ENCODE measurements at places on chromosomes 13 and 19.

DNA sequence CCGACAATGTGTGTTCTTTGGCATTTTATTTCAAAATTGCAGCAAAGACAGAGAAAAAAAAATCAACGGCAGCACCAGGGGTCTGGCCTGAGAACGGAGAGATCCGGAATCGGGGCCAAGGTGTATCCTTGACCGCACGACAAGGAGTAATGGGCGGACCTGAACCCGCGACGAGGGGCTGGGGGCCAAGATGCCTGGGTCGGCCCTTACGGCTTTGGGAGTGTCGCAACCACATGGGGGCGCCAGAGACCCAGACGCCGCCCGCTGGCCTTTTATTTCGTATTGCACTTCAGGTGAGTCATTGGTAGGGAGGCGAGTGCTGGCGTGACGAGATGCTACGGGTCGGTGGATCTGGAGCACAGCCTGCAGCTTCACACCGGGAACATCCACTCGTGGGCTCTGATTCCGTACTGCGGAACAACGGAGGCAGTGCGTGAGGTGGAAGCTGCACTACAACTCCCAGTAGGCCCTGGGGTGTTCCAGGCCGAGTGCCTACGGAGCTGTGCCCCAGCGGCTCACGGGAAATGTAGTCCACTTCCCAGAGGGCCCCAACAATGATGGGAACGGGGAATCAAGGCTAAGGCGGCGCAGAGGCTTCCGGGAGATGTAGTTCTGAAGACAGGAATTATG lies 15.7 kb downstream of the BCAT2 start:
- DNase-seq = no peak

DNA sequence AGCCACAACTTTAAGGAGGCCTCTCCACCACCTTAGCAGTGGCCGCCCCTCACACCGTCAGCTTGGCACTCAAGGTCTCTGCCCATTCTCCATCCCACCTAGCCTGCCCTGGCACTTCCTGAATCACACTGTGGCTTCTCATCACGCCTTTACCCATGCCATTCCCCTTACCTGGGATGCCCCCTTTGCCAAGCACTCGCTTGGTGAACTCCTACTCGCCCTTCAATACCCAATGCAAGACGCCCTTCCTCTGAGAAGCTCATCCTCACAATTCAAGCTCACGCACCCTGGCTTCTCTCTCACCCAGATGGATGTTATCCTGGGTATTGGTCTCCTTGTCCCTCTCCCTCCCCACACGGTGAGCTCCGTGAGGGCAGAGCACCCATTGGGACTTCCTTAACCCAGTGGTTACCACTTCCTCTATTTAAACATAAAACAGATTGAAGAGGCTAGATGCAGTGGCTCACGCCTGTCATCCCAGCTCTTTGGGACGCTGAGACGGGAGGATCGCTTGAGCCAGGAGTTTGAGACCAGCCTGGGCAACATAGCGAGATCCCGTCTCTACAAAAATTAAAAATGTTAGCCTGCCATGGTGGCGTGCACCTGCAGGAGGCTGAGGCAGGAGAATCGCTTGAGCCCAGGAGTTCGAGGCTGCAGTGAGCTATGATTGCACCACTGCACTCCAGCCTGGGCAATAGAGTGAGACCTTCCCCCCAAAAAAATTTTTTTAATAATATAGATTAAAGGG lies 12.6 kb upstream of the SHD start:
- DNase-seq = no peak

DNA sequence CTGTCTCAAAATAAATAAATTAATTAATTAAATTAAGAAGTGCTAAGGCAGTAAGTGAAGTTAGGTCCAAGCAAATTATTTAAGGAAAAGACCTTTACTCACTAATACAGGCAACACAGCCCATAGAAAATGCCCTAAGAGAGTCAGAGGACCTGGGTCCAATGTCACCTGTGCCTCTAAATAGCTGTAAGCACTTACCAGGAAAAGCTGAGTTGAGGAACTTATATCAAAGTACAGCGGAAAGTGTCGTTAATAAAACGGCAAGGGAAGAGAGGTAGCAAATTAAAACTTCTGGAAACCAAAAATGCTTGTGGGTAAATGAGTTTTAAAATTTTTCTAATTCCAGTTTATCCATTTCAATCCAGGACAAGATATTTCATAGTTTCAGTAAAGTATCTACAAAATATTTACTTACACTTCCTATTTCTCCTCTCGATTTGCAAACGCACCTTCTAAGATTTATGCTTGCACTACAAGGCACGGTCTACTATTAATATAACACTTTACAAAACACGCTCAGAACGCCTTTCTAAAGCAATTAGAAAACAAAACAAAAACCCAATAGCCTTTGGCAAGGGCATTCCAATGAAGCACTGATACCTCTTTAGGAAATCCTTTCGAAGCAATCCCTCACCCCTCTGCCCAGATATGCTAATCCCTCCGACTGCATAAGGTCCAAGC lies 963 bp downstream of the VPS36 start:
- no peak for DNase-seq

- no peak for DNase-seq
Observed at GRCh38 chr19:43662487-43662886, 7.5 kb downstream of the PLAUR start.

DNA sequence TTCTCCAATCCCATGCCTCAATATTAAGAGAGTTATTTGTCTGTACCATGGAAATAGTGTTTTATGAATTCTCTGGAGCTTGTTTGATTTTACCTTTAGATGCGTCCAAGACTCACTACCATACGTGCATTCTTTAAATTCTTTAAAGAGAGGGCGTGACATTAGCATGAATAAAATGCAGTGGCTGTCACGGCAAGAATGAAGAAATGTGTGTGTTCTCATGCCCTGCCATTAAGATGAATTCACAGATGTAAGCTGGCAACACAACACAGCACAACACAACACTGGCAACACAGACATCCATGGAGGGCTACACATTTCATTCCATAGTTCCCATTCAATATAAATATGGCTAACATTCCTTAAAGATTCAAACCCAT lies 213.4 kb downstream of the ENOX1 start:
- no peak for DNase-seq

DNA sequence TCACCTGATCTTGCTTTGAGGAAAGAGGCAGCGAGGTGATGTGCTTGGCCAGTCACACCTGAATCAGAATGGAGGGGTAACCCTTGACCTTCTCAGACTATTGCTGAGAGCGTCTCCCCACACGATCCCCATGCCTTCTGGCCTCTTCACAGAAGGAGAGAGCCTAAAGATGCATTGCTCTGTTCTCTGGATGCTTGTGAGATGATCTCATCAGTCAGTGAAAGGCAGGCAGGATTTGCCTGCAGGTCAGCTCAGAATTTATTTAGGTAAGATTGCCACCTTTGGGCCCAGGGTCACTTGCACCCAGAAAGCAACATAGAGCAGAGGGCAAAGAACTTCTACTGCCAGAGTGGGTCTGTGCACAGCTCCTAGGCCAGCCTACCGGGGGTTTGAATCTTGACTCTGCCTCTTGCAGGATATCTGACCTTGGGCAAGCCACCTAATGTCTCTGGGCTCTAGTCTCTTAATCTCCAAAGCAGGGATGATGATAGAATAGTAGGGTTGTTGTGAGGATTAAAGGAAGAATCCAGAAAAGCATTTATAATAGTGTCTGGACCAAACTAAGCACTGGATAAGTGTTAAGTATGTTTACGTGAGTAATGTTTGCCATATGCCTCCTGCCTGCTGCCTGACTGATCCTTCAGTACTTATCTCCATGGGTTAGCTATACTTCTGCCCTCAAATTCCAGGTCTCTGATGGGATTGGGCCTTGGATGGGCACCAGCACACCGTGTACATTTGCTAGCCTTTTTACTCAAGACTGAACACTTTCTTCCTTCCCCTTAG lies 8.4 kb upstream of the FLT1 start:
- no peak for DNase-seq

GRCh38 chr19:18126097-18126496 lies 26.9 kb upstream of the PIK3R2 start:
- DNase-seq = no peak

DNA sequence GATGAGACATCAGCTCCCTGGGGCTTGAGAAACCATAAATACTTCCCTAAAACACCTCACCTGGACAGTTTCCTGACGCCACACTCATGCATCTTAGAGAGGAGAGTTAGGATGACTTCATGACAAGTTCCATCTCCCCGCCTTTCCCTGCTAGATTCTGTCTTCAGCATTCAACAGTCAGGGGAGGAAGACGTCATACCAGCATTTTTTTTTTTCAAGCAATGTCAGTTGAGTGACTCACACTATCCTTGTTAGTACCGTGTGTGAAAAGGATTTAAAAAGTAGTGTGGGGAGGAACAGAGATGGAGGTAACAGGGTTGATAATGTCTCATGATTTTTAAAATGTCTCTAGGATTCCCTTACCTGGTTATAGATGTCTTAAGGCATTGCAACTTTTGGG lies at the start of gene OR7D2:
OR7D2 (plus strand) TSS at position 79 of the 400 bp plus-strand sequence. CDS start 6,803 bp downstream, outside the sequence.
- DNase-seq = no peak

- DNase-seq = no peak
Observed at GRCh38 chr13:20796791-20797508, 23.2 kb upstream of the EEF1AKMT1 start.

GRCh38 chr19:3827306-3827705 lies 41.1 kb upstream of the MATK start:
- DNase-seq = no peak

GRCh38 chr19:33613620-33614000 lies 8.1 kb upstream of the CHST8 start:
- no peak for DNase-seq

DNA sequence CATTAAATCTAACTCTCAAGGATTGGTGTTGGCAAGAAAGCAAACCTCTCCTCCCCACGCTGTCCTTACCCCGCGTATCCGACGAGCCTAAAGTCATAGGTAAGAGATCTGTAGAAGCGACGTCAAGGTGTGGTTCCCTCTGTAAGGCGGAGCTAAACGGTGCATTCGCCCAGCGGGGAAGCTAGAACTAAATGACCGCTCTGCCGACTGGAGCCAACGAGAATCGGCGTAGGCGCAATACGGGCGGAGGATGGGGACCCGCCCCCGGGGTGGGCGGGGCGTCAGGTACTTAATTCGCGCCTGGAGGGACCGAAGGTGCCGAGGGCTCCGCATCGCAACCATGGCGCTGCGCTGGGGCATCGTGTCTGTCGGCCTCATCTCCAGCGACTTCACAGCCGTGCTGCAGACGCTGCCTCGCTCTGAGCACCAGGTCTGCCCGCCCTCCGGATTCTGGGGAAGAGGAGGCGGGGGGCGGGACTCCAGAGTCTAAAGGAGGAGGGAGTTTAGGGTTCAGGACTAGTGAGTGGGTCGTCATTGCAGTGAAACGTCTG lies at the start of gene DHDH:
DHDH (plus strand) TSS at position 318 of the 551 bp plus-strand sequence; CDS start at position 341, 23 bp downstream.
- no peak for DNase-seq

- DNase-seq = no peak
Observed at GRCh38 chr13:94454906-94455305, 24.6 kb downstream of the DCT start.

DNA sequence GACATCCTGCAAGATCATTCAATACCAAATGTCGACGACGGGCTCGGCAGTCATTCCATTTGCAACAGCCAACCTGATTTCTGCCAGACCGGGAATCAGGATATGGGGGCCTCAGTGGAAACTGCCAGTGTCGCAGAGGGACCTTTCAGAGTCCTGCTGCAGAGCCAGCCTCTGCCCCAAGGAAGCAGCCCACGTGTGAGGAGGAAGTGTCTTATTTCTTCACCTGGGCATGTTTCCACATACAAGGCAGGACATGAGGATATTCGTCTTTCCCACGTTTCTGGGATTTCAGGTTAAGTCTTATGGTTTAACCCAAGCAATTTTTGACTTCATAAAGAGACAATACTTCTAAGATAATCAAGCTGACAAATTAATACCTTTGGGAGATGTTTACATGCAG lies 69.9 kb downstream of the ABCC4 start:
- DNase-seq = no peak

DNA sequence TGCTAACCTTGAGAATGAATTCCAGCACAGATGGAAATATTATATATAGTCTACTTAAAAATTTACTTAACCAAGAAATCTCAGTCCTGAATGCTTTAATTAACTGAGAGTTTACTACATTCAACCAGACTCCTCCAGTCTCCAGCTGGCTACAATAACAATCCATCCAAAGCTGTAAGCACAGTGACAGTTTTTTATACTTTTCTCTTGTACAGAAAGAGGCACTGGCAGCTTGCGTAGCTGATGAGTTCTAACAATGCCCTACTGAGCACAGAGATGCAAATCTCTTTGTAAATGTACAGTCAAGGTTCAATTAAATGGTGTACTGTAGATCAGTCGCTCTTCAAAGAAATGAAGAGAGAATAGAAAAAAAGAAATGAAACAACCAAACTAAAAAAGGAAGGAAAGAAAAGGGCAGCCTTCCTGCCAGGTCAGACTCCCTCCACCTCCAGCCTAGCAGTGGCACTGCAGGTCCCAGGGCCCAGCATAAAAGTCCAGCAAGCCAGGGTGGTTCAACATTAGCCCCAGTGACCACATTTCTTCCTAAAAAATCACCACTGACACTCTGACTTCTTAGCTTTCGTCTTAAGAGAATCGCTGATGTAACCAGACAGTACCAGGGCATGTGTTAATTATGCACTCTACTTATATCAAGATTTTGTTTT lies 88.4 kb downstream of the SACS start:
- no peak for DNase-seq

- peak; percentile 61 for DNase-seq
Observed at GRCh38 chr13:30039511-30039911, 189.1 kb upstream of the UBL3 start.

DNA sequence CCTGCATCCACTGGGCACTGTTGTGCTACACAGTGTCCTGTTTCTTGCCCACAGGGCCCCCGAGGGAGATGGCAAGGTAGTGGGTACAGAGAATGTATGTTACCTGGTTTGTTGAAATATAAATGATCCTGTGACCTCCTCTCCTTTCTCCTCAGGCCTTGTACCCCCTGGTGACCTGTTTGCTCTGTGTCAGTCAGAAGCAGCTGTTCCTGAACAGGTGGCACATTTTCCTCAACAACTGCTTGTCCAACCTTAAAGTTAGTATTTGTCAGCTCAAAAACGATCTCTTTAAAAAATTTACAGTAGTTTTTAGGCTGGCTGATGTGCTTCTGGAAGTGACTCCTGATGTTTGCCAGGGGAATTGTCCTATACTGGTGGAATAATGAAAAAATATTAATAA lies 105.1 kb downstream of the FRY start:
- DNase-seq = no peak

- DNase-seq = no peak
Observed at GRCh38 chr19:31331536-31331935, 17.7 kb downstream of the TSHZ3 start.

DNA sequence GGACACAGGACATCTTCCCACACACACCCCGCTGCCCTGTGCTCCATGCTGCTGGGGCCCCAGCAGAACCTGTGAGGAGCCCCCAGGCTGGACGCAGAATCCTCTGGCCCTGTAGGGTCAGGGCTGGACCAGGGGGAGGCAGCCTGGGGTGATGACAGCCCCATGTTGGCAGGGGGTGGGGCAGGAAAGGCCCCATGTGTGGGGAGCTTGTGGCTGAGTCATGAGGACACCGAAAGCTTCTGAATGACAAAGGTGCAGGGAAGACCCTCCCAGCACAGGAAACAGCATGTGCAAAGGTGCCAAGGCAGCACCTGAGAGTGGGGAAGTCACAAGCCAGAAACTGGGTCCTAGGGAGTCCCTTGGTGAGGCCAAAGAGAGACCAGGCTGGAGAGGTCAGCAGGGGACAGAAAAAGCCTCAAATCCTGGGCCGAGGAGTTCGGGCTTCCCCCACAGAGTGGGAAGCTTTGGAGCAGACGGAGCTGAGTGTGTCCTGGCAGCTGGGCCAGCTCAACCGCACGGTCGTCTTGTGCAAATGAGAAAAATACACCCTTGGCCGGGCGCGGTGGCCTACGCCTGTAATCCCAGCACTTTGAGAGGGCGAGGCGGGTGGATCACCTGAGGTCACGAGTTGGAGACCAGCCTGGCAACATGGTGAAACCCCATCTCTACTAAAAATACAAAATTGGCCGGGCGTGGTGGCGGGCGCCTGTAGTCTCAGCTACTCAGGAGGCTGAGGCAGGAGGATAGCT lies 17.5 kb downstream of the ATP8B3 start:
- DNase-seq = no peak

All from vagina (tissue), 2 donors.